ENCODE measurements at places on chromosomes 16 and 17.

- no peak for DNase-seq
Measured at GRCh38 chr16:69691980-69692911, 34.1 kb downstream of the NQO1 start.

DNA sequence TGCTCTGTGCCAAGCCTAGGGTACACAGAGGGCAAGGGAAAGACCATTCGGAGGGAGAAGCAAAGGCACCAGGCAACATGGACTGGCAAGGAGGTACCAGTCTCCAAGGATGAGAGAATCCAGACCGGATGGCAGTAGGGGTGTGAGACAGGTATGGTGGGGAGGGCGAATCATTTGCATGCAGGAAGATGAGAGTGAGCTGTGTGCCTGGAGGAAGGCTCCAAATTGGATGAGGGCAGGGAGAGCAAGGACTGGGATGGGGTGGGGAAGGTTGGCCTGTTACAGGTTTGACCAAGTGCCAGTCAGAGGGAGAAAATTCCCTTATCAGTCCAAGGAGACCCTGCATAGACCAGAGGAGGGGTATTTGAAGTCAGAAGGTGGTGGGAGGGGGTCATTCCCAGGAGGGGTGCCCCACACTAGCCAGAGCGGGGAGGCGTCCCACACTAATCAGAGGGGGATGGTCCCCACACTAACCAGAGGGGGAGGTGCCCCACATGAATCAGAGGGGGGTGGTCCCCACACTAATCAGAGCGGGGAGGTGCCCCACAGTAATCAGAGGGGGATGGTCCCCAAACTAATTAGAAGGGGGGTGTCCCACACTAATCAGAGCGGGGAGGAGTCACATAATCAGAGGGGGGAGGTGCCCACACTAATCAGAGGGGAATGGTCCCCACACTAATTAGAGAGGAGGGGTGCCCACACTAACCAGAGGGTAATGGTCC, 737 bp downstream of the CANT1 start:
- peak; percentile 67 for DNase-seq

GRCh38 chr17:6539871-6540270, 16.5 kb downstream of the PITPNM3 start:
- peak; percentile 50 for DNase-seq

DNA sequence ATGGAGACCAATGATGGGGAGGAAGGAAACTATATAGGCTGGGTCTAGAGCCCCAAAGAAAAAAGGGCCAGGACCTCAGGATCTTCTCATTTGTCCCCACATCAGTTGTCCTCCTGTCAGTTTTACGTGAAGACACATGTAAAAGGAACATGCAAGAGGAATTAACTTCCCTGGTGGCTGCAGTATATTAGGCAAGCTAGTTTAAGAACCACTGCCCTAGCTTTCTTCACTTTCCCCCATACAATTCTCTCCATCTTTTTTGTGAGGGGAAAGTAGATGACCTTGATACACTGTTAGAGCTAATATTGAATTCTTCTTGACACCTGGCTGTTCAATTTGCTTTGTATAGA, 2.3 kb downstream of the MAP3K3 start:
- DNase-seq: no peak

DNA sequence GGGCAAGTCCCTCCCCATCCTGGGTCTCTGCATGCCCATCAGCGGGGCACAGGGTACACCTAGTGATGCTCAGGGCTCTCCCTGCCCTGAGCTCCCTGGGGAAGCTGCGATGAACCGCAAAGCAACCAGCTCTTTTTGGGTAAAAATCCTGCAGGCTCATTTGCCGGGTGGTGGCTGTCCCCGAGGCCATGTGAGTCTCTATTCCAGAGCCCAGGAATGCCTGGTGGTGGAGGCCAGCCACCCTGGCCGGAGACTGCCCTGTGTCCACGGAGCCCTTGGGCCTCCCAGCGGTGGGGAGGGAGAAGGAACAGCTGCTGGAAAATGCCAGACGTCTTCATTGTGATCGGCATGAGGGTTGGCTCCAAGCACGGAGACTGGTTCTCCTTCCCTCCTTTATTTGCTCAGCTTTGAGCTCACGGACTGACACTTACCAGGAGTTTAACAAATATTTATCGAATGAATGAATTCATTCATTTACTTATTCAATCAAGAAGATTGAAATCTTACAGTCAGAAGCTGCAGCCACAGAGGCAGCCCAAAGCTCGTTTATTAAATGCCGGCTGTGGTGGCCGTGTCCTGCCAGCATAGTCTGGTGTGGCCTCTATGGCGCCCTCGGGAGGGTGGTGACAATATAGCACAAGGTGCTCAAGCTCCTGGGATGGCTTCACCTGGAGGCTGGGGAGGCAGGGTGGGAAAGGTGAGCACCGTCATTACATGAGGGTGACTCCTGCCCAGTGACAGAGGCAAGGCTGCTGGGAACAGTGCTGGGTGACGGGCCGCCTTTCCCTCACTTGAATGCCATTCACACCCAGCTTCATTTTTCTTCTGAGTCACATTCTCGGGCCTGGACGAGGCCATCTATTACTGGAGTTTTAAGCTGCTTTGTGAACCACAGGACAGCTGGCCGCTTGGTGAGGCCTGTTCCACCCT, 31.1 kb upstream of the JPH3 start:
- no peak for DNase-seq

GRCh38 chr16:58425756-58426494, 33.7 kb downstream of the GINS3 start:
- no peak for DNase-seq

DNA sequence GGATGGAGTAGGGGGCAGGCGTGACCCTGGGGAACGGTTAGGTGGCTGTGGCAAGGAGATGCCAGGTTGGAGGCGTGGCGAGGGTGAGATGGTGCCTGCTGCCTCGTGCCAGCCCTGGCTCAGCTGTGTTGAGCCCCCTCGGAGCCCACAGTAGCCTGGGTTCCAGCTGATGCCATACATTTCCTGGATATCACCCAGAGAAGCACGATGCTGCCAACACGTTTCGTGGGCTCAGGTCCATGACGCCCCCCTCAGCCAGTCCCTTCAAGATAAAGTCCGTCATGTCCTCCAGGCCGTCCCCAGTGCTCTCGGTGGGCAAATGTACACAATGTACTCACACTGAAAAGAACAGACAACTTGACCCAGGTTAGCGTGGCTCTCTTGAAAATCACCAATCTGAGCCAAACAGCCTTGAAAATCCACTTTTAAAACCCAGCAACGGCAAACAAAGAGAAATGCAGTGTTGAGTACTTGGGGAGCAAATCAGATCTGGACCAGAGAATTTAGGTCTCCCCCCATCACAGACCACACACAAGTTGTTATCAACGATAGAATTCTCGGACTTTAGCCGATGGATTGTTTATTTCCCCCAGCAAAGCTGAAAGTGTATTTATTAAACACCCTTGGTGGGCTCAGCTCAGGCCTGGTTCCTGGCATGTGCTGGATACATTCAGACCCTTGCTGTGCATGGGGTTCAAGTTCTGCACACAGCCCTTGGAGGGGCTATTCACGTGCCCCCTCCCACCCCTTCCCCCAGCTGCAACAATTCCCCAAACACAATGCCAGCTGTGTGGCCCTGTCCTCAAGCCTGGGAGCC, 102.8 kb upstream of the PLCG2 start:
- no peak for DNase-seq

- peak; percentile 2 for DNase-seq
Measured at GRCh38 chr16:56961386-56961785, 364 bp upstream of the CETP start.

DNA sequence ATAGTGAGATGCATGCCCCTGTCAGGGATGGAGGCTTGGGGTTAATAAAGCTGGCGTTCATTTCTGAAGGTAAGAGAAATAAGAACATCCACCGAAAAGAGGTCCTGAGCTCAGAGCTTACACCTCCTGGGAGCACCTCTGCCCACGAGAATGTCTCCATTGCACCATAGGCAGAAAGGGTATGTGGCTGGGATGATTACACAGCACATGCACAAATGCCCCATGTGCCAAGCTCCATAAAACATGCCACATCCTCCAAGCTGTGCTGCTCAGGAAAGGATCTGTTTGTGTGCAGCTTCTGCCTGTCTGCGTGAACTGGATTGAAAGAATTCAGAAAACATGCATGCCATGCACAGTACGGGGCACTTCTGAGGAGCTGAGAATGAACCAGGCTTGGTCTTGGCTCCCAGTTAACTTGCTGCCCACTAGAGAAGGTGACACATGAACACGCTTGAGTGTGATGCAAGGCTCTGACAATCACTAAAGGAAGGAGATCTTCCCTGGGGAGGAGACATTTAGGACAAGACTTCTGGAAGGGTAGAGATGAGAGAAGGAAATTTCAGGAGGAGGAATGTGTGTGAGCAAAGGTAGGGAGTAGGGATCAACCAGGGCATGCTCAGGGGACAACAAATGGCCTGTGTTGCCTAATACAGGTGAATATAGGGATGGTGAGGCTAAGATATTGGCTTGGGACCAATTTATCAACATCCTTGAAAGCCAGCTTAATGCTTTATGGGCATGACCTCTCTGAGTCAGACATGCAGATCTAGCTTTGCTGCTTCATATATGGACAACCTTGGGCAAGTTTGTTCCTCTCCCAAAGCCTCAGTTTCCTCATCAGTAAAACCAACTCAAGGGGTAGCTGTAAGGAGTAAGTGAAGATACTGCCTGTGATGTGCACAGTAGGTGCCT, 32.0 kb upstream of the SMPD3 start:
- DNase-seq: peak; percentile 1

DNA sequence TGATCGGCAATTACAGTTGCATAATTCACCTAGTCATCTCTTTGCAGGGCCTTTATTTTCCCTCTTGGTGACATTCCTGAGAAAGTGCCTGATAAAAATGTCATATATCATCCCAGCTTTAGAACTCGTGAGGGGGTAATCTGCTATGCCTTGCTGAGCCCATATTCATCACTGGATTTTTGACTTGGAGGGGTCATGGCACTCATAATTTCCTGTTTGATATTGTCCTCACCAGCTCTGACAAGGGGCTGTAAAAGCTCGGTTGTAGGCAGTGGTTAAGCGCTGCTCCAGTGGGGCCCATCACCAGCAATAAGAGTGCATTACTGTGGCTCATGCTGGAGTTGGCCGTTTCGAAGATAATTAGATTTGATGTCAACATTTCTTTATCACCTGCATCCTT, 227.3 kb downstream of the IRX3 start:
- no peak for DNase-seq

- DNase-seq: peak; percentile 93
Measured at GRCh38 chr17:44221084-44221861, 1.8 kb upstream of the UBTF start.

DNA sequence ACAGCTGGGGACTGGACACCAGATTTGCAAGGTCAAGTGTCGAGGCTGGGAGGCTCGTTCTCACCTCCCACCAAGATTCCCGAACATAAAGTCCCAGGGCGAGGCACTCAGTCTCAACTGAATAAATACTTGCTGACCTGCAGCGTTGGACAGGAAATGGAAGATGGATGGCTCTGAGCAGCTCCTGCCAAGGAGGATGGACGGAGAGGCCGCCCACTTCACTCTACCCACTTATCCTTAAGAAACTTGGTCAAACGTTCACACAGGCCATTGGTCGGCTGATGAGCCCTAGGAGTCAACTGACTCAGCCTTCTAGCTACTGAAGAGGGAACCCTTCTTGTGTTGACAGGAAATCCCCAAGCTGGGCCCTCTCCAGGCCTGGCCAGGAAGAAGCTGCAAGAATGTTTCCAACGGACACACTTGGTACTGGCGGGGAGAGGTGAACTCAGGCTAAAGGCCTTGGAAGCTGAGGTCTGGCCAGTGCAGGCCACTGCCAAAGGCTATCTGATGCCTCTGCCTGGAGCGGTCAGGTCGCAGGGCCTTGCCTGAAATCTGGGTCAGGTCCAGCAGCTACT, 50.0 kb downstream of the VAC14 start:
- no peak for DNase-seq

- DNase-seq: no peak
Measured at GRCh38 chr17:71203953-71204352, 916.9 kb upstream of the SOX9 start.
